Brain pericyte (primary cell): ENCODE measurements at places on chromosomes 1 and 21.

DNA sequence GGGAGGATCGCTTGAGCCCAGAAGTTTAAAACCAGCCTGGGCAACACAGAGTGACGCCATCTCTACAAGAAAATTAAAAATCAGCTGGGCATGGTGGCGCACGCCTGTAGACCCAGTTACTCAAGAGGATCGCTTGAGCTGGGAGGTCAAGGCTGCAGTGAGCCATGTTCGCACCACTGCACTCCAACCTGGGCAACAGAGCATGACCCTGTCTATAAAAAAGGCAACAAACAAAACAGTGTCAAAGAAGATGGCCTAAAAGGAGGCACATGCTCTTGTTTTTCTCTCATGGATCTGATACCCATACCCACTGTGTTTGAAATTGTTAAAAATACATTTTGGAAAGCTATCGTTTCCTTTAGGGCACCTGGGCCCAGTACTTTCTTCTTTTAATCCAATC, 191.7 kb downstream of the SLC45A1 start:
- no peak for DNase-seq

DNA sequence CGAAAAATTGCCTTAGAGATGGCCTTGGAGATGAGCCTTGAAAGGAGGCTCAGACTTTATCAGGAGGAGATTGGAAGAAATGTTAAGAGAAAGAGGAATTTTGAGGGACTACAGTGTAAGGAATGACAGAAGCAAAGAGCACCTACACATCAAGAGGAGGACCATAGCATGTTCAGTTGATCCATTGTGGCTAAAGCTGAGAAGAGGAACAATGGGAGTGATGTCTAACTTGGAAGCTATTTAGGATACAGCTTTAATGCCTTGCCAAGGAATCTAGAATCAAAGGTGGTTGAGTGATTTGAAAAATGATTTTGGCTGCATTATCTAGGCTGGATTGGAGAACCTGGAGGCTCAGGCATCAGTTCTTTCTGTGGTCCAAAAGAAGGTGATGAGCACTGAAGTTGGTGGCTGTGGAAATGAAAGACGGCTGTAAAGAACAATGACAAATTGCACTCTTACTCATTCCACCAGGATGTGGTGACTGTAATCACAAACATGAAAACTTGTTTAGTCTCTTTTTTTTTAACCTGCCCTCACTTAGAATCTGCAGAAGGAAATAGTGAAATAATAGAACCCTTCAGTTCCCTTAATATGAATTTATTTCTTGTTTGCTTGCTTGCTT, 11.3 kb downstream of the FAM20B start:
- no peak for DNase-seq

- DNase-seq = no peak
Measured at GRCh38 chr21:31111093-31111492, 72.8 kb upstream of the KRTAP19-8 start.

DNA sequence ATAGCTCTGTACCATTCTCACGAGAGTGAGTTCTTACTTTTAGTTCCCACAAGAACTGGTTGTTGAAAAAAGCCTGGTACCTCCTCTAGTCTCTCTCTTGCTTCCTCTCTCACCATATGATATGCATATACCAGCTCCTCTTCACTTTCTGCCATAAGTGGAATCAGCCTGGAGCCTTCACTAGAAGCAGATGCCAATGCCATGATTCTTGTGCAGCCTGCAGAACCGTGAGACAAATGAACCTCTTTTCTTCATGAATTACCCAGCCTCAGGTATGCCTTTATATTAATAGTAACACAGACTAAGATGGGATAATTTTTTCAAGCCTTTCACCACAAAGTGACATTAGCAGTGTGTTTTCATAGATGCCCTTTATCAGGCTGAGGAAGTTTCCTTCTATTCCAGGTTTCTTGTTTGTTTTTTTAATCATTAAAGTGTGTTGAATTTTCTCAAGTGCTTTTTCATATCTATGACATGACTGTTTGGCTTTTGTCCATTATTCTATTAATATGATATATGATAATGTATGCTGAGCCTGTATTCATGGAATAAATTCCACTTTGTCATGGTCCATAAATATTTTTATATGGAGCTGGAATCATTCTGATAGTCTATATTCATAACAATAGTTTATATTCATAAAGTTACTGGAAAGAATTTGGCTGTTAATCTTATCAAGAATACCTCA, 40.7 kb upstream of the C1orf185 start:
- no peak for DNase-seq

DNA sequence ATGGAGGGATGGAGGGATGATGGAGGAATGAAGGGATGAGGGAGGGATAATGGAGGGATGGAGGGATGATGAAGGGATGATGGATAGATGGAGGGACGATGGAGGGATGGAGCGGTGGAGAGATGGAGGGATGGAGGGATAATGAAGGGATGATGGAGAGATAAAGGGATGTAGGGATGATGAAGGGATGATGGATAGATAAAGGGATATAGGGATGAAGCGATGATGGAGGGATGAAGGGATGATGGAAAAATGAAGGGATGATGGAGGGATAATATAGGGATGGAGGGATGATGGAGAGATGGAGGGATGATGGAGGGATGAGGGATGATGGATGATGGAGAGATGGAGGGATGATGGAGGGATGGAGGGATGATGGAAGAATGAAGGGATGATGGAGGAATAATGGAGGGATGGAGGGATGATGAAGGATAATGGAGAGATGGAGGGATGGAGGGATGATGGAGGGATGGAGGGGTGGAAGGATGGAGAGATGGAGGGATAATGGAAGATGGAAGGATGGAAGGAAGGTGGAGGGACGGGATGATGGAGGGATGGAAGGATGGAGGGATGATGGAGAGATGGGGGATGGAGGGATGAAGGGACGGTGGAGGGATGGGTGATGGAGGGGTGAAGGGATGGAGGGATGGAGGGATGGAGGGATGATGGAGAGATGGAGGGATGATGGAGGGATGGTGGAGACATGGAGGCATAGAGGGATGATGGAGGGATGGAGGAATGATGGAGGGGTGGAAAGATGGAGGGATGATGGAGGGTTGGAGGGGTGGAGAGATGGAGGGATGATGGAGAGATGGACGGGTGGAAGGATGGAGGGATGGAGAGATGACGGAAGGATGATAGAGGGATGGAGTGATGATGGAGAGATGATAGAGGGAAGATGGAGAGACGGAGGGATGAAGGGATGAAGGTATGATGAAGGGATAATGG, 62.0 kb downstream of the KCNAB2 start:
- no peak for DNase-seq

- DNase-seq = no peak
Measured at GRCh38 chr1:192668409-192668983, 32.5 kb downstream of the RGS13 start.
